ENCODE measurements at places on chromosomes 6 and 20.

GRCh38 chr6:80872199-80872950 lies 765.9 kb downstream of the BCKDHB start:
- no peak for DNase-seq

GRCh38 chr6:52310932-52311331 lies 26.4 kb upstream of the MCM3 start:
- DNase-seq: no peak

- no peak for DNase-seq
Observed at GRCh38 chr6:89707766-89708165, 69.2 kb upstream of the LYRM2 start.

- DNase-seq: peak; percentile 62
Observed at GRCh38 chr6:105179244-105180065, at the start of gene POPDC3. POPDC3 (minus strand) TSS chr6:105180014; CDS start chr6:105161909, 18,105 bp downstream.

DNA sequence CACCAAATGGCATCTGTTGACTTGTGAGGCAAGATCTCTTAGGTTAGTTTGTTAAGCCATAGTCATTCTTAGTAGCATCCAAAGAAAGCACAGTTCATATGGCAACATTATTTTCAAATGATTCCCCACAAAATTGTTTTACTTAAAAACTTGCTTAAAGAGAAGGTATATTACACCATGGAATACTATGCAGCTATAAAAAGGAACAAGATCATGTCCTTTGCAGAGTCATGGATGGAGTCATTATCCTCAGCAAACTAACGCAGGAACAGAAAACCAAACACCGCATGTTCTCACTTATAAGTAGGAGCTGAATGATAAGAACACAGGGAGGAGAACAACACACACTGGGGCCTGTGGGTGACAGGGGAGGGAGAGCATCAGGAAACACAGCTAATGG lies 10.9 kb upstream of the DSE start:
- DNase-seq: no peak

DNA sequence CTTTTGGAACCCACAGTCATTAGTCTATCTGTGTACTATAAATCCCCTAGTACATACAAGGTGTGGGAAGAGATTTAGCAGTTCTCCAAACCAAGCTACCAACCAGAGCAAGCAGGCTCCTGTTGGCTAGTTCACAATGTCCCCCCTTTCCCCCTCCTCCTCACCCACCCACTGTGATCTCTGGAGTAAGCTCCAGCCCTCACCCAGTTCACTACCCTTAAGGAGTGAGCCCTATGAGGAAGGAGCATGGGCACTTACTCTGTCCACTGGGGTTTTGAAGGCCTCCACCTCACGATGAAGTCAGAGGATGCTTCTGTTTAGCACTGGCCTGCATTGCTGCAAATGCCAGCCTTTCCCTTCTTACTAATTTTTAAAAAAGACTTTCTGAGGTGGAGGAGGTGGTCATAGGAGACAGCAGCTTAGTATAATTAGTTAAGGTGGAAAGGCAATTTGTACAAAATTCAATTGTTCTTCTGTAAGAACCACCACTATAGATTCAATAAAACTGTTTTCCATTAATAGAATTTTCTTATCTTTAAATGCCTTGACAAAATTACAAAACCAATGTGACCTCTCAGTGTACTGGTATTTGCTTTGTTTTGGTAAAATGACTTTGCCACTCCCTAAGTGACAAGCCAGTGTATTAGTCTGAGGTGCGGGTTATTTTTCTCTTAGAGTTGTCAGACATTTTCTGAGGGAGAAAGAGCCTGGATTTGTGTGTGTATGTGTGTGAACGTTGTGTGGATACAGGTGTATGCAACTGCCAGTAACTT lies 86.2 kb downstream of the TULP4 start:
- no peak for DNase-seq

DNA sequence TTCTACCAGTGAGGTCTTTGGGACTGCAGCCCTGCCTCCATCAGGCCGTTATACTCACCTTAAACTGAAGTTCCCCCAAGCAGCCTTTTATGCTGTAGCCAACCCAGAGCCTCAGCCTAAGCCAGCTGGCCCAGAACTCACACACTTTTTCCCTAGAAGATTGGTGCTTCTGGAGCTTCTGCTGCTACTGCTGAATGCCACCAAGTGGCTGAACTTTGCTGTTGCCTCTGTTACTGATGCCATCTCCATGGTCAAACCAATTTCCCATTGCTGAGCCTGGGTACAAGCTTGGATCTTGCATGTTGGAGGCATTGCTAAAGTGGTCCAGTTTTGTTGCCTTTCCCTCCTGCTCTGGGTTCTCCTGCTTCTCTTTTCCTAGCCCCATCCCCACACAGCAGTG lies 15.0 kb upstream of the TBX18 start:
- no peak for DNase-seq

DNA sequence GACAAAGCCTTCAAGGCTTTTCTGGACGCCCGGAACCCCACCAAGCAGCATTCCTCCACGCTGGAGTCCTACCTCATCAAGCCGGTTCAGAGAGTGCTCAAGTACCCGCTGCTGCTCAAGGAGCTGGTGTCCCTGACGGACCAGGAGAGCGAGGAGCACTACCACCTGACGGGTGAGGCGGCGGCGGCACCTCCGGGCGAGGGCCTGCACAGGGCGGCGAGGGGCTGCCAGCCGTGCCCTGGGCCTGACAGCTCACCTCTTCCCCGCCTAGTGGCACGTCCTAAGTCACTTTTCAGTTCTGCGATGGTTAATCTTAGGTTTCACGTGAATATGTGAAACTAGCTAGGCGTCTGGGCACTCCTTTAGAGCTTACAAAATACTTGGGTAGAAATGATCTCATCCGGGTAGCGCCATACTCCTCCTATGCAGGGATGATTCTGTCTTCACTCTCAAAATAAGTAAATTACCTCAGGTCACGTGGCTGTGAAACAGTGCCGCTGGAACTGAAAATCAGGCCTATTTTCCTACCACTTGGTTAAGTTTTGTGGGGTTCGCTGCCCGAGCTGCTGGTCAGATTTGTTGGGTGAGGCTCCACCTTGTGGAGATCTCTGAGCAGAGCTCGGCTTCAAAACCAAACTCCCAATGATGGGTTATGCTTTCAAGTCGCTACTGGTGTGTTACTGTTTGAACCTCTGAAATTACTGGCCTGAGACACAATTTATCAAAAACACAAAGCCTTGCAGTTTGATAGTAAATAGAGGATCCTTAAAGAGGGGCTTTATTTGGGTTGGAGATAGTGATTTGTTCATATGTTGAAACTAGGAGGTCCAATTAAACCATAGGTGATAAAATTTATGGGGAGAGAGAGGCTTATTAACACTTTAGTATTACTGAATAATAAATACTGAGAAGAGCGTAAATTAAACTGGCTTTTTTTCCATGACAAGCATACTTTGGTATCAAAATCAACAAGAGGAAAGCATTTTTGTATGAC lies 15.5 kb upstream of the CLDN20 start:
- DNase-seq: peak; percentile 21

GRCh38 chr6:134995536-134995935 lies 45.6 kb upstream of the ALDH8A1 start:
- DNase-seq: no peak

DNA sequence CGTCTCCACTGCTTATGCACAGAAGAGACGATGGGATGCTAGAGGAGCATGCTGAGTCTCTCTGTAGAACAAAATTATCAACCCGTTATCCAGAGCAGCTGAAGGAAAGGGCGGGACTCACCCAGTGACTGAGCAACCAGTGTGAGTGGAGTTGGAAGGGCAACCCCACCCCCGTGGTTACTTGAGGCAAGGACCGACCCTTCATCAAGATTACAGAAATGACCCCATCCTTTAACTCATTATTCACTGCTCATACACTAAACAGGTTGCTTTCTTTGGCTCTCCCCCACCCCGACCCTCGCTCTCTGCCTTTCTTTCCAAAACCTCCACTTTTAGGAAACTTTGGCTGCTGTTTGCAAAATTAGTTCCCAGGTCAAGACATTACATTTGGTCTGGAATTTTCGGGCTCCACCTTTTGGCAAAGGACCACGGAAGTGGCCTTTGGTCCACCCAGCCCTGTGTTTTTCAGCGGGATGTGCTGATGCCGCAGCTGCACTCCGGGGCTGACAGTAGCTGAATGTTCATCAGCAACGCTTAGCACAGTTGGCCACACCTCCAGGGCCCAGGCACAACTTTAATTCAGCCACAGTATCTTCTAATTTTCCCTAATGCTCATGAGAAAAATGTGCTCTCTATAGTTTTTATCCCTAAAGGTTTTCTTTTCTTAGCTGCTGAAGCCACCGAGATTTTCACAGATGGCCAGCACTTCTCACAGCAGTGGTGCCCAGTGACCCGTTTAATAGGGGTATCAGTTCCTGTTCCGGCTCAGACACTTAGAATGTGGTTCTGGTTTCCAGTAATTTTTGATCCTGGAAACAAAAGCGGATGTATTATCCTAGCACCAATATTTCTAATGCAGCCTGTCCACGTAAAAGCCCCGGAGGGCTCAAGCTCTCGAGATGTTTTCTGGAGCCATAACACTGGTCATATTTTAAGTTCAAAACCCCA lies 103.6 kb upstream of the NXT1 start:
- no peak for DNase-seq

DNA sequence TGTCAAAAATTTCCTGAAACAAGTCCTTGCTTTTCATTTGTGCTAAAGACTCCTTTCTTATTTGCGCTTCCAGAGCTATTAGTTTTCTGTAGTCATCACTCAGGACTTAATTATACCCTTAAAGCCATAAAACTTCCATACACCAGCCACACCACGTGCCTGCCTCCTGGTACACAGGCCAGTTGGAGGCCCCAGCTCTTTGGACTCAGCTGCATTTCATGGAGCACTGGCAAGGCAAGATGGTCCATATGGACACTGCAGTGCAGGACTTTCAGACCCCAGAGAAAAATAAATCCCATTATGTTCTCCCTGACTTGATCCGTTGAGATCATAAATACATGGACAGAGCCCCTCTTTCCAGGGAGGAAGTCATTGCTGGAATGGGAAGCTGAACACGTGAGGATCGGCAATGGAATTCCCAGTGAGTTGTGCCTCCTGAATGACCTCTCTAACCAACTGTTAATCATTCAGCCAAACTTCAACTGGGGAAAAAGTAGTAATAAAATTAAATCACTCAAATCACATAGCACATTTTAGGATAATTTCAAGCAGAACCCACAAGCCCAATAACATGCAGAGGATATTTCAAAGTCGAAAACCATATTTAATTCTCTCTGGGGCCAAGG lies 173.1 kb downstream of the HACE1 start:
- DNase-seq: no peak

DNA sequence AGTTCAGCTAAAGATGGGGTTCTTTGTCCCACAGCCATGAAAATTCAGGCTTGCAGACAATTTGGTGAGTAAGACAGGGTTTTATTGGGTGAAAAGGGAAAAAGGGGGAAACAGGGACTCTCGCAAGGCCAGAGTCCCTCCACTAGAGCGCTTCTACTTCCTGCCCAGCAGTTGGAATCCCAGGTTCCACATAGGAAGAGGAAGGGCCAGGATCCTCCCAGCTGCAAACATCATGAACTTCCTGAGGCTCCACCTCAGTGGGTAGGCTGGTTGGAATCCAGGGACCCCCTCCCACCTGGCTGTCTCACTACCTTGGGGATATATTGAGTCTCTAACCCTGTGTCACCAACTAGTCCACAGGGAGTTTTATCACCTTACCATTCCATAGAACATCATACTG lies 39.5 kb upstream of the PRSS16 start:
- DNase-seq: no peak

GRCh38 chr6:147087641-147088040 lies 116.6 kb upstream of the STXBP5 start:
- DNase-seq: no peak

GRCh38 chr6:124994648-124995047 lies 32.4 kb downstream of the RNF217 start:
- DNase-seq: no peak

- no peak for DNase-seq
Observed at GRCh38 chr20:14335052-14335451, 2.4 kb downstream of the FLRT3 start.

GRCh38 chr20:25045343-25045712 lies 12.6 kb downstream of the ACSS1 start:
- DNase-seq: no peak

DNA sequence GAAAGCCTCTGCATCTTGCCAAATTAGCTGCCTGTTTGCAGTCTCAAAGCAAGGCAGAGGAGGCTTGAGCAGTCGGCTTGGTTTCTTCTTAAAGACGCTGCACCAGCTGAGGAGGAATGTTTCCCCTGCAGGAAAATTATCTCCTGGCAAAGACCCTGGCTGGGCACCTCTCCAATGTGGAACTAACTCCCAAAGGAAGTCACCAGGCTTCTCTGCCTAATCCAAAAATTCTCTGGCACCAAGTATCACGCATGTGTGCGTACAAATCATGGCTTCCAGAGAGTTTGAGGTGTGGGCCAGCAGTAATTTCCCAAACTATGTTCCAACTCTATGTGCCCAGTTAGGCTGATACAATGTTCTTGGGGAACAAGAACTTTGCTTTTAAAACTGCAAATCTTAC lies 176.2 kb downstream of the KIF16B start:
- DNase-seq: no peak

GRCh38 chr20:61253640-61254511 lies 1.8 kb downstream of the CDH4 start:
- peak; percentile 18 for DNase-seq

DNA sequence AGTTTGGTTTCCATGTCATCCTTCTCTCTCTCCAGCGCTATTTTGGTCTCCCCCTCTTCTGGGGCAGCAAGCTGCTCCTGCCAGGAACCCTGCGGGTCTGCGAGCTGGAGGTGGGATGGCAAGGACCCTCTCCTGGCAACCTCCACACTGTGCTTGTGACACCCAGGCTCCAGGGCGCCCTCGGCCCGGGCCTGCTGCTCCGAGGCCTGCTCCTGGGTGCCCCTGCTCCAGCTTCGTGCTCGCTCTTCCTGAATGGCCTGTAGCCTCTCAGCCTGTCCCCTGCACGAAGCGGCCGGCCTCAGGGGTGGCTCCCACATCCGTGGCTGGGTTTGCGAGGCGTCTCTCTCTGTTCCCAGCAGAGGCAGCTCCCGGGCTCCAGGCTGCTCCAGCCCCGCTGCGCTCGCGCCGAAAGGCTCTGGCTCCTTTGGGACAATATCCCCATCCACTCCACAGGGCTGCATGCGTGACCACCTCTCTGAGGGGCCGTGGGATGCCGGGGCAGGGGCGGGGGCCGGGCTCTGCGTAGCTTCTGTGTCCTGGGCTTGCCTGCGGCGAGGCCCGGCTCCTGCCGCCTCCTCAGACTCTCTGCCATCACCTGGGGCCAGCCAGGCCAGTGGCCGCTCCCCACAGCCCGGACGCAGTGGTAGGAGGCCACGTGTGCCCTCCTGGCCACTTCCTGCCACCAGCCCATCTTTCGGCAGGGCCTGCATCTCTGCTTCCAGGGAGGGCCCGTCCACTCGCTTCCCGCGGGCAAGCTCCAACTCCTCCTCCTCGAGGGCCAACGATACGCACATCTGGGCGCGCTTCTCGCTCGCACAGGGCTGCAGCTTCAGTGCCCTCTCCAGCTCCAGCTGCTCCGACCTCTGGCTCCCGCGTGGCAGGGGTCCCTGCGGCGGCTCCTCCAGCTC lies 68.9 kb downstream of the GINS1 start:
- DNase-seq: no peak

GRCh38 chr6:33983109-33983716 lies 162.7 kb downstream of the GRM4 start:
- DNase-seq: peak; percentile 35

GRCh38 chr6:150334790-150335783 lies 33.7 kb upstream of the IYD start:
- DNase-seq: peak; percentile 40

- peak; percentile 29 for DNase-seq
Observed at GRCh38 chr6:42175860-42176259, 2.7 kb downstream of the GUCA1A start.

- no peak for DNase-seq
Observed at GRCh38 chr20:57027777-57028176, 238.7 kb downstream of the BMP7 start.

GRCh38 chr6:36479256-36479655 lies 36.5 kb downstream of the KCTD20 start:
- no peak for DNase-seq
